ENCODE measurements at places on chromosomes 3 and 15.
A peak's percentile ranks its signal among the peaks of the same experiment; 100 is the strongest.

DNA sequence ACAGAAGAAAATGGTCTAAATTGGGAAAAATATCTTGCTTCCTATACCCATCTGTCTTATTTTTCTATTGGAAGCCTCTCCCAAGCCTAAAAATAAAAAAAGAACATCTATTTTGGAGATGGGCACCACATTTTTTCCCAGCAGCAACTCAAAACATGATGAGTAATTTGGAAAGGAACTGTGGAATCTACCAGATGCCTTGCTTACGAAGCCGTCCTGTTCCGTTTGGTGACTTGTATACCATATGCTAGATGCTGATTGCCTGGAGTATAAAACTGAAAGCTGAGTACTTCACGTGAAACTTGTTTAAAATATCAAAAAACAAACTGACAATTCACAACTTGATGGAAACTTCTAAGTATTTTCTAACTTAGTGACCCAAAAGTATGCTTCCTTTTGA, 491.0 kb downstream of the ROBO2 start:
- no peak for DNase-seq

GRCh38 chr3:49703443-49703927, 14.1 kb downstream of the RNF123 start:
- peak; percentile 70 for DNase-seq

DNA sequence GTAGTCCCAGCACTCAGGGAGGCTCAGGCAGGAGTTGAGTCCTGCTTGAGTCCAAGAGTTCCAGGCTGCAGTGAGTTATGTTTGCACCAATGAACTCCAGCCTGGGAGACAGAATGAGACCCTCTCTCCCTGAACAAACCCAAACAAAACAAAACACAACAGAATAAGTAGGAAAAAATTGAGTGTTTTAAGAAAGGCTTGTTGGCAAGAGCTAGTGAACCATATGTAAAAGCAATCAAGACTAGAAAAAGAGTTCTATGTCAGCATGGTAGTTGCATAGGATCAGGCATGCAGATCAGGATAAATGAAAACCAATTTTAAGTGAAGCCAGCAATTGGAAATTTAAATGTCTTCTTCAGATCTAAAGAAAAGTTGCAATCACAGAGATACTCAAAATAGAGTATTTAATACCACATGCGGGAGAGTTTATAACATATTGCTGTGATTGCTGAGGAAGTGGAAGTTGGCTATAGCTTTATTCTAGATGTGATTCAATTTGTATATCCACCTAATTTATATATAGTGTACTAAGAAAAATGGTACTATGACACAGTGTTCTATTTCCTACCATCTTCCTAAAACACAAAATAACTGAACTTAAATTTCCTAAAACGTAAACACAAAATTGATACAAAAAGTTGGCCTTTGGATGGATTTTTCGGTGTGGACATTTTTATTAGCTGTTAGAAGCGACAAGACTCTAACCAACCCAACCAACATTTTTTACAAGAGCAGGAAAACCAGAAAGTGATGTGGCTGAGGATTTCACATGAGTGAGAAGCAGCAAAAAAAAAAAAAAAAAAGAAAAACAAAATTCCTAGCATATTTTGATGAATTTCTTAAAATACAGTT, 101.9 kb upstream of the ROBO1 start:
- DNase-seq, result no peak

DNA sequence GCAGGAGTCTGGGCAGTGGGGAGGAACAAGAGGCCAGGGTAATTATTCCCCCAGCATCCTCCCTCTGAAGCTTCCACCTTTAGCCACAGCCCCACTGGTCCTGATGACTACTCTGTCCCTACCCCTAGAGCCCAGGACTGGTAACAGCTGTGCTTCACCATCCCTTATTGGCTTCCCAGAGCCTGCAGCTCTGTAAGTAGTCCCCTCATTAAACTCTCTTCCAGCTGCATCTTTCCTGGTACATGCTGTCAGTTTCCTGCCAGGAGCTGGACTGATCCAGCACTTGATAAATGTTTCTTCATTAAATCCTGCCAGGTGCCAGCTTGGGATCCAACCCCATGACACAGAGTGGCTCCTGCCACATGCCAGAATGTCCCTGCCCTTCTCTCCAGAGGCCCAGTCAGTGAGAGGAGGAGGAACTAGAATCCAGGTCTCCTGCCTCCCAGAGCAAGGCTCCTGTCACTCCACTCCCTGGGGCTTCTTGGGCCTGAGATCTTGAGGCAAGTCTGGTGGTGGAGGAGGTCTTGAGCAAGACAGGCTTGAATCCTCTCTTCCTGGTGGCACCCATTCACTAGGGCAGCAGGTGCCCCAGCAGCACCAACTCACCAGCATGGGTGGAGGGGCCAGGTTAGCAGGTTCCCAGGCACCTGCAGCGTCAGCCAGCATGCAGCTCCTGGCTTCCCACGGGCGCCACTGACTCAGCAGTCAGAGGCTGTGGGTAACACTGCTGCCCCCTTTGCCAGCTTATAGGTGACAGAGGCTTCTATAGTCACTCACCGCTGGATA, 27.6 kb downstream of the FBXW12 start:
- no peak for DNase-seq

GRCh38 chr3:188631291-188632010, 477.5 kb downstream of the LPP start:
- DNase-seq, result no peak

DNA sequence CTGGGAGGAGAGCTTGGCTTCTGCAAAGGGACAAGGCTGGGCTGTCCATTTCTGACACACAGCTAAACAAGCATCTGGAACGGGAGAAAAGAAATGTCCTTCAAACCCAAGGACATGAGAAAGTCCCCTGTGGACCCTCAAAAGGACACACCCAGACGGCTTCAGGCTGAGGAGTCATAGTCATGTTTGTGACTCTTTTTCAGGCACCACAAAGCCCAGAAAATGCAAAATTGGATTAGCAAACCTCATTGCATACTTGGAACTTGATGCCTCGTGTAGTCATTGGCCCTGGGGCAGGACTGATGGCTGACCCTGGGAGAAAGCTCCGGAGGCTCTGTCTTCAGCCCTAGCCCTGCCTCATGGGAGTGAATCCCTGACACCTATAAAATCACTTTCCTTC, 21.5 kb downstream of the FAM174B start:
- no peak for DNase-seq

DNA sequence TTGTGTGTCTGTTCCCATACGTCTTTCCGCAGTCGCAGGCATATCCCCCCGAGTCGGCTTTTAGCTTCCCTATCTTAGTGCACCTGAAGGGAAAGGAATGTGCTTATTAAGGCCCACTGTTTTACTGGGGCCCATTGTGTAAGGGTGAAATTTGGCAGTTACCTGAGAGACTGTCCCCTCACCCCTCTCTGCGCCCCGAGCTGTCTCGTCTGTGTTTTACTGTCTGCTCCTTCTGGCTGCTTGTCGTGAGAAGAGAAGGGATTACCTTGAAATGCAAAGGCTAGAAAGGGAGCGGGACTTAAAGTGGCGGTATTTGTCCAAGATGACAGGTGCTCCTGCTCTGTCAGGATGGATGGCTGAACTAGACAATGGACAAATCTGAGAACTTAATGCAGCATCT, 233.0 kb upstream of the POU1F1 start:
- no peak for DNase-seq

GRCh38 chr3:13359916-13360315, 60.2 kb downstream of the NUP210 start:
- no peak for DNase-seq

- no peak for DNase-seq
Observed at GRCh38 chr3:132418916-132419315, 1.6 kb downstream of the DNAJC13 start.

DNA sequence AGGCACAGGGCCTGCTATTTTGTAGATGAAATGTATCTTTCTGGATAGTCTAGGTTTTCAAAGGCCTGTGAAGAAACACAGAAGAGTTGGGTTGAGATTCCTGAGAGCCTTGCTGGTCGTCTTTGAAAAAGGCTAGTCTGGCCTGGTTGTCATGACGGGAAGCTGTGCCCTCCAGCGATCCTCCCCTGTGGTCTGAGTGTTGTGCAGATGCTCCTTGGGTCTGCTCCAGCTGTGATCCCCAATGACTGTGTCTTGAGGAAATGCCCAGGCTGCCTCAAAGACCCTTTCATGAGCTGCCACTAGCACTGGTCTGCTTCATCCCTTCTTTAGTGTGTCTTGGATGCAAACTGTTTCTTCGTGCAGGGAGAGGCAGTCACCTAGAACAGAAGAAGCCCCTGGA, 111.0 kb upstream of the SYNPR start:
- no peak for DNase-seq

- no peak for DNase-seq
Observed at GRCh38 chr15:70475921-70476320, 287.4 kb downstream of the UACA start.

- no peak for DNase-seq
Observed at GRCh38 chr3:65015711-65016110, 327.9 kb upstream of the ADAMTS9 start.

GRCh38 chr3:79016587-79017376, 751.0 kb downstream of the ROBO1 start:
- DNase-seq, result no peak

DNA sequence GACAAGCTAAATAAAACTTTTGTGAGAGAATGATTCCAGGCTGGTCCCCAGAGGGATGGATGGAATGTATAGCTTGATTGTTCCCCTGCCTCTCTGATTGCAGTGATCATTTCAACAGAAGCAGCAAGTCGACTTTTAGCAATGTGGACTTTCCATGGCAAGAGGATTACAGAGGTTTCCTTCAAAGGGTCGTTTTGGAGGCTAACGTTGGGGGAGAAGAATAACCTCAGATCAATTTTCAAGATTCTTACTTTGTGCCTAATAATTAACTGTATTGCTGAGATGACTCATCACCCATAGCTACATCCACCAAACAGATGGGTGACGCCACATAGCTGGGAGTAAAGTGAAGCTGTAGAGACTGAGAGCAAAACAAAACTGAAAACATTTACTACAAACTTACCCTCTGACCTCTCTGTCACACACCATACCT, 79.9 kb downstream of the GTPBP8 start:
- DNase-seq, result no peak

DNA sequence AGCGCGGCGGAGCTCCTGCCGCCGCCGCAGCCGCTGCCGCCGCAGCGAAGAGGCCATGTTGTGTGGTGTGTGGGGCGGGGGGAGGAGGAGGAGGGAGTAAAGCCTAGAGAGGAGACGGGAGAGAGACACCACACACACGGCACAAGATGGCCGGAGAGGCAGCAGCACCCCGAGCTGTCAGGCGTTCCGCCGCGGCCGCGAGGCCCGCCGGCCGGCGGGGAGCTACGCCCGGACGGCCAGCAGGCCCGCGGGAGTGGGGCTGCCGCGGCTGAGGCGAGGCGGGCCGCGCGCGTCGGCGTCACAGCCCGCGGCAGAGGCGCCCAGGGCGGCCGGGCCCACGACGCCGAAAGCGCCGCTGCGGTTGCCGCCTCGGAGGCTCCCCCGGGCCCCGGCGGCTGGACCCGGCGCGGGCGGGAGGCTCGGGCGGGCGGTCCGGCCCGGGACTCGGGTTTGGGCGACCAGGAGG, 17.4 kb upstream of the CHD2 start:
- DNase-seq, result no peak

GRCh38 chr3:12963922-12964701, 109.1 kb downstream of the IQSEC1 start:
- no peak for DNase-seq

- no peak for DNase-seq
Observed at GRCh38 chr3:97910931-97911351, 61.3 kb downstream of the RIOX2 start.

- no peak for DNase-seq
Observed at GRCh38 chr3:159788291-159788690, 200.3 kb upstream of the IL12A start.

GRCh38 chr3:132659365-132660051, at the start of gene ACAD11:
Gene ACAD11 (minus strand): TSS chr3:132659809. CDS start chr3:132659751, 58 bp downstream.
- peak; percentile 62 for DNase-seq

DNA sequence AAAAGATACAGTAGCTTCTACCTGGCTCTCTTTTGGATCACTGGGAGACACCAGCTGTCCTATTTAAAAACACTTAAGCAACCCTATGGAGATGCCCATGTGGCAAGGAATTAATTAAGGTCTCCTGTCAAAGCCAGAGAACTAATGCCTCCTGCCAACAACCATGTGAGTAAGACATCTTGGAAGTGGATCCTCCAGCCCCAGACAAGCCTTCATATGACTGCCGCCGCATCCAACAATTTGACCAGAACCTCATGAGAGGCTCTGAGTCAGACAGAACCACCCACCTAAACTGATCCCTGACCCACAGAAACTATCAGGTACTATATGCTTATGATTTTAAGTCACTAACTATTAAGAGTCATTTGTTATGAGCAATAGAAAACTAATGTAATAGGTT, 22.3 kb downstream of the IFT80 start:
- no peak for DNase-seq

DNA sequence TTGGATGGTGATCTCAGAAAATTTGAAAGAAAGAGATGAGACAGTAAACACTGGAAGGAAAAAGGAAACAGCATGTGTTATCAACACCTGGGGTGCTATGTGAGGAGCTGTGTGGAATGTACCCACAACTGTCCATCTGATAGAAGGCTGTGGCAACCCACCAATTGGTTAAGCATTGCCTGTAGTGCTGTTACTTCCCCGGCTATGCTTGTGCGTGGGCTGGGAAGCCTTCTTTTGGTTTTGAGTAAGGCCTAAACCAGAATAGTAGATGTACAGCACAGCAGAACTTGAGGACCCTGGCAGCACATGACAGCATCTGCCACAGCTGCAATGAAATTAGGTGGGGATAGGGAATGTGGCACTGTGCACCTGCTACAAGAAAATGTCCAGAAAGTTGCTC, 184.5 kb downstream of the FHIT start:
- DNase-seq, result no peak

- peak; percentile 83 for DNase-seq
Observed at GRCh38 chr3:48465531-48466378, 19.2 kb downstream of the ATRIP start.

DNA sequence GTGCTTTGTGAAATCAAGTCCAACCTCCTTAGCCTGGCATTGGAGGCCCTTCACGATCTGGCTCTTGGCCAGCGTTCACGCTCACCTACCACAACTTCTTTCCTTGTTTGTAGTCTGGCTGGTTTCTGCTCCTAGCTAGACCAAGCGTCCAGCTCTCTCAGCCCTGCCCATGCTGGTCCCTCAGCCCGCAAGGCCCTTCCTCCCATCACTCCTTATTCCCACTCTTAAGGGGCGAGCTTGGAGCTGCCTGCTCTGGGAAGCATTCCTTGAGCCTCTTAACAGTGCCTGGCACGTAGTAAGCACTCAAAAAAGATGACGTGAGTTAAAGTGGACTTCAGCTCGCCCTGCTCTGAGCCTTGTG, 8.7 kb downstream of the SLC6A6 start:
- DNase-seq, result no peak

DNA sequence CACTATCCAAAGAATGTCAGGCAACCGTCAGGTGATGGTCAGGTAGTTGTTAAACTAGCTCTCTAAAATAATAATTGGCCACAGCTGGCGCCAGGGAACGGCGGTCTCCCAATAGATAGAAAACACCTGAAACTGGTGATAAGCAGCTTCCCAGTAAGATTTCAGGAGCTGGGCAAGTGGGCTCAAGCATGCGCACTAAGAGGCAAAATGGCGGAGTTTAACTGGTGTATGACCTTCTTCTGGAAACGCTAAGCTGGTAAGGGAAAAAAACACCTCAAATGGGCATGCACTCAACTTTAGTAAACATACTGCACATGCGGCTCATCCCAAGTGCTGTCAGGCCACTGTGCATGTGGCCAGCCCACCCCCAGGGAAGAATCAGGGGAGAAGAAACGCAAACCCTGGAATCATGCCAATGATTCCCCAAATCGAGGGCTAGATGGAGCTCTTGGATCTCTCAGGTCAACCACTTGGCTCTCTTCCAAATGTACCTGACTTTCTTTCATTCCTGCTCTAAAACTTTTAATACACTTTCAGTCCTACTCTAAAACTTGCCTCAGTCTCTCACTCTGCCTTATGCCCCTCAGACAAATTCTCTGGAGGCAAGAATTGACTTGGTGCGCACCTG, 195.0 kb downstream of the ZNF621 start:
- DNase-seq, result peak; percentile 61

- no peak for DNase-seq
Observed at GRCh38 chr3:58167431-58168351, 43.1 kb downstream of the DNASE1L3 start.

Measured in COR-L47 (cell line).